Left kidney (tissue), 8 donors: ENCODE measurements at places on chromosomes 5 and 9.

GRCh38 chr9:105191508-105192121, 52.8 kb upstream of the SLC44A1 start:
- no peak for DNase-seq

DNA sequence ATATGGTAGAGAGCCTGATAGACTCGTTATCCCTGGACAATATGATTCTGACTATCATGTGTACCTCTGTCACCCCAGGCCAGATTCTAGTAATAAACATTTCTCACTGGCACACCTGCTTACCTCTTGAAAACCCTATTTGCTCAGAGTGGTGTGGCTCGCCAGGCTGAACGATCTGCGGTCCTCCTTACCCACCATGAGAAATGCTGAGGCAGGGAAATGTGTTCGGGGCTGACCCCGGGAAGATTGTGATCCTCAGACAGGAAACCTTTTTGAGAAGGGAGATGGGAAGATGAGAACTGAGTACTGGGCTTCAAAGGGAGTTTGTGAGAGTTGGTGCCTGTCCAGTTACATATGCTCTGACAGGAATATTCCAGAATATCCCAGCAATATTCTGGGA, 10.7 kb upstream of the PRXL2C start:
- no peak for DNase-seq

DNA sequence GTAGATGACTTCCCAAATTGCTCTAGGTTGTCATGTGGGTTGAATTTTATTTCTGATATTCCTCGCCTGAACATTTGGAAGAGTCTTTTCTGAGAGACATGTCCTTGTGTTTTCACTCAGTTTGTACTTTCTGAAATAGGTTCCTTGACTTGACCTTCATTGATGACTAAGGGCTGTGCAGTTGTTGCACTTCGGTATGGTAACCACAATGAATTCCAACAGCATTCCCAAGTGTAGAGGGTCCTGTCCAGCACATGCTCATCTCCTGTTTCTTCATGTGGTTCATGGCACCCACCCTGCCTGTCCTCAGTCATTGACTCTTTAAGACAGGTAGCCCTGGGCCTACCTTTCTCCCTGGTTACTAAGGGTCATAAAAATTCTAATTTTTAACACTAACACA, 527.8 kb downstream of the MTRR start:
- no peak for DNase-seq

DNA sequence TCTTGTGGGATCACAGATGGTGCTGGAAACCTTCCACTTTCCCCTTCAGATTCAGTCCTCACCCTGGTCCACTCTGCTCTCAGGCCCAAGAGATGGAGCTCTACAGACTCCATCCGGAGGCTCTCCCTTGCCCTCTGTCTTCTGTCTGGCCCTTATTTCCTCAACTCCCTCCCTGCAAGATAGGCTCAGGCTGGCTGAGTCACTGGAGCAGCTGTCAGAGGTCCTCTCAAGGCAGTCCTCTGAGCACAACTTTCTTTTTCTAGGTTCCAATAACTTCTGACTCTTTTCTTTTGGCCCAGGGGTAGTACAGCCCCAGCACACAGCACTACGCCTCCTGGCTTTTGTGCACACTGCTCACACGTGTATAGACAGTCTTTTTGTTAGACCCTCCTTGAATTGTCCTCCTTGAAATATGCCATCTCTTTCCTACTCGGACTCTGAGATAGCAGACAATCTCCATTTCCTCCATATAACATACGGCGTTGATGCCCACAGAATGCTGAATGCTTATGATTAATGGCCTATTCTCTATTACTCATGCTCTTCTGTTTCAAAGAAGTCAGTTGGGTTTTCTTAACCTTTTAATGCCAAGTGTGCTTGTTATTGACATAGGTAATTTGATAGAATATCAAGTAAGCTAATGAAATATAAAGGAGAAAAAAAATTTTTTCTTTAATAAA, 193.1 kb downstream of the SLC12A2 start:
- no peak for DNase-seq

GRCh38 chr9:91060520-91061343, 259.1 kb downstream of the SYK start:
- no peak for DNase-seq

DNA sequence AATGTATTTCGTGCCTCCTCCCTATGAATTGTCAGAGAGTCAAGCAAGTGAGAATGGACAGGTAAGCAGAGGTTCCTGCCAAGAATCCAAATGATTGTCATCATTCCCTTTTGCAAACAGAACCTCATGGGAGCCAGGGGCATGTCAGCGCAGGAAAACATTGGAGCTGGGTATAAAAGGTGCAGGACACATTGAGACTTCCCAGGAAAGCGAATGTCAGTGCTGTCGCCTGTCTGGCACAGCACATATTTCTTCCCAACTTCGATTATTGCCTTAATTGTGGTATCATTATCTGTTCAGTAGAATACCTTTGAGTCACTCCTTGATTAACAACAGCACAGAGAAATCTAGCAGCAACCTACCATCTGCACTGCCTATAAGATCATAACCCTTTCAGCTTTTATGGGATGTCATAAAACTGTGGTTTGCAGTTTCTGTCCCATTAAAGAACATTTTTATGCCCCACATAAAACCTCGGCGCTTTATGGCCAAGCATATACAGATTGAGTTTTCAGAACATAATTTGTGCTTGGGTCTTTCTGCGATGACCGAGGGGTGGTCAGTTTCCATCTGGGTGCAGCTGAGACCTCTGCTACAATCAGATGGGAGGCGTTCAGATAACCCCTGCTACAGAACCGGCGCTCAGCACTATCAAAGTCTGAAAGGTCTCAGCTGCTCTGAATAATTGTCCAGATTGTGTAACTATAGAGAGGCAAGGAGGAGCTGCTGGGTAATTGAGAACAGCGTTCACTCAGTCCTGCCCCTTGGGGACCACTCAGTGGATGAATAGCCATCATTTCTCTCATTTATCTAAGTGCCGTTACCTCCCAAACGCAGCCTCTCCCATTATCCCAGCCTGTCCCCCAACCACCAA, 30.9 kb upstream of the WWC1 start:
- peak; percentile 47 for DNase-seq

- DNase-seq: no peak
Observed at GRCh38 chr9:134408939-134409737, 82.9 kb downstream of the RXRA start.

- no peak for DNase-seq
Observed at GRCh38 chr9:123445981-123446610, 90.1 kb downstream of the CRB2 start.

- DNase-seq: no peak
Observed at GRCh38 chr5:13251623-13252376, 692.7 kb downstream of the DNAH5 start.

- no peak for DNase-seq
Observed at GRCh38 chr5:95810305-95811125, 12.0 kb downstream of the GLRX start.

- DNase-seq: no peak
Observed at GRCh38 chr9:130952065-130952762, 13.2 kb upstream of the FIBCD1 start.

- no peak for DNase-seq
Observed at GRCh38 chr9:78325343-78325742, 28.4 kb downstream of the PSAT1 start.

DNA sequence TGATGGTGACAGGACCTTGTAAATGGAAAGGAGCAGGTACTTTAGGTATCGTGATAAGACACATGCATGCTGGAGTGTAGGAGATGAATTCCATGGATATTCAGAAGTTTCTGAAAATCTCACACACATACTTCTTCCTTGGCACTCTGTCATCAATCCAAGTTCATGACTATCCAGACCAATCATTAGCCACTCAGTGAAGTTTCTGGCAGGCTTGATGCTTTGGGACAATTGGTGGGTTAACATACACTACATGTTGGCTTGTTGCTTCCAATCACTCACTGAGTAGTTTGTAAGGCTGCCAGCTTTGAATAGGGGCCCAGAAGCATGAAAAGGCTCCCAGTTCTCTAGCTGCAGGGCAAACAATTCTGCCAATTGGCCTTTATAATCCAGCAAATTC, 147.6 kb downstream of the CEMIP2 start:
- no peak for DNase-seq

- peak; percentile 73 for DNase-seq
Observed at GRCh38 chr5:133565993-133566392, 46.3 kb downstream of the FSTL4 start.
